Progenitor cell of endocrine pancreas (in vitro differentiated cells): ENCODE measurements at places on chromosomes 6 and 20. TPM values are rescaled to one million over a fixed set of nuclear protein-coding genes. Genes with fewer than 3 reads are reported as not detected.

- H3K4me3 ChIP-seq, result no peak overlapping the region
- H3K36me3 ChIP-seq, result no peaks in the 10 kb centered on the region
- H3K27me3 ChIP-seq, result peaks cover 18% of the 10 kb centered on the region
These were observed 266.4 kb downstream of the CDH4 start for GRCh38 chr20:61518424-61518951.

PDSS2 gene
- 12.5 and 12.8 TPM in 2 replicates for total RNA-seq

SLC35D3 gene
- 0.13 TPM in 1 of 2 replicates, not detected in the other for total RNA-seq

- H3K4me3 ChIP-seq, result no peak overlapping the region
- DNase-seq, result no peak
- peaks cover 3% of the 10 kb centered on the region for H3K36me3 ChIP-seq
These were observed 44.9 kb downstream of the ZNF334 start for GRCh38 chr20:46468508-46468907.

DNA sequence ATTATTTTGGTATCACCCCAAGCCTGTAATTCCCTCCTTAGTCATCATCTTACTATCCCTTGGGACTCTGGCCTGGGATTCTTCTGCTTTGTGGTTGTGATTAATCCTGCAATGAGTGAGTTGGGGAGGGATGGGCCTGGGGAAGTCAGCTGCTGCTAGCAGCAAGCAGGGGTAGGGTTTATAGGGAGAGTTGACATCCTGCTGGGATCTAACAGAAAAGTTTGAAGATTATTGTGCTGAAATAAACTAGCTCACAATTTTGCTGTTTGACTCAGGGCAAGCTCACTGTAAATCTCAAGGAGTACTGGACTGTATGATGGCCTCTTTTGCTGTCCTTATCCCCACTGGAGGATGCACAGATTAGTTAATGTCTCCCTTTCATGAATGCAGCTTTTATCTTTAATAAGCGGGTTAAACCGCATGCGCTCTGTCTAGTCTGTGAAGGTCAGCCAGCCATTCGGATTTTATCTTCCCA, 83.4 kb downstream of the JARID2 start:
- H3K27ac ChIP-seq, result no peak overlapping the region
- H3K27me3 ChIP-seq, result no peaks in the 10 kb centered on the region
- no peaks in the 10 kb centered on the region for H3K36me3 ChIP-seq
- peaks cover 18% of the 10 kb centered on the region for H3K4me1 ChIP-seq

GRCh38 chr6:84876723-84877514, 112.5 kb upstream of the TBX18 start:
- no peak overlapping the region for H3K27ac ChIP-seq
- no peaks in the 10 kb centered on the region for H3K4me1 ChIP-seq
- H3K4me3 ChIP-seq, result no peak overlapping the region
- no peaks in the 10 kb centered on the region for H3K36me3 ChIP-seq

GRCh38 chr20:2805689-2806350, 5.4 kb upstream of the CPXM1 start:
- peaks cover 57% of the 10 kb centered on the region for H3K27me3 ChIP-seq
- DNase-seq, result no peak
- H3K4me1 ChIP-seq, result peaks cover 7% of the 10 kb centered on the region
- H3K36me3 ChIP-seq, result no peaks in the 10 kb centered on the region

- peaks cover 16% of the 10 kb centered on the region for H3K27me3 ChIP-seq
- DNase-seq, result no peak
- H3K4me3 ChIP-seq, result peak overlapping the region; percentile 67
- no peak overlapping the region for H3K27ac ChIP-seq
These were observed 623 bp downstream of the MYBL2 start for GRCh38 chr20:43667341-43668132.

GRCh38 chr20:45300961-45301360, 5.7 kb upstream of the RBPJL start:
- peaks cover 18% of the 10 kb centered on the region for H3K27me3 ChIP-seq
- H3K36me3 ChIP-seq, result no peaks in the 10 kb centered on the region
- peak; percentile 43 for DNase-seq
- H3K4me1 ChIP-seq, result peaks cover 2% of the 10 kb centered on the region
- H3K4me3 ChIP-seq, result no peak overlapping the region

NOTCH4 gene
- total RNA-seq, result 4.3 and 4.7 TPM in 2 replicates

NOX3 gene
- not detected in 2 replicates for total RNA-seq

DNA sequence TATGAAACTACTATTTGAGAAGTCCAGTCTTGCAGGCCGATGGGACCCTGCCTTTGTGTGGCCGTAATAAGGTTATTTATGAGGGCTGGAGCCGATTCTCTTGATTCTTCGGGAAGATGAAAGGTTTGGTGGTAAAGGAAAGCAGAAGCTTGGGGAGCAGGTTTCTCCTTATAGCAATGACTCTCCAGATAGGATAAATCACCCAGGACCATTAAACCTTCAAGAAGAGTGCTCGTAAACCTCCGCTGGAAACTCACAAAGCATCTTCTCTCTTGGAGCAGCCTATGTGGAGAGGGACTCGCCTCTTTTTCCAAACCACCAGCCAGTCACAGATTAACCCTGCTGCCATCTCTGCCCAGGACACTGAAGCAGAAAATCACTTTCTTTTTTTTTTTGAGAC, 69.6 kb upstream of the SALL4 start:
- H3K27me3 ChIP-seq, result no peaks in the 10 kb centered on the region
- no peaks in the 10 kb centered on the region for H3K36me3 ChIP-seq
- peak overlapping the region; percentile 19 for H3K27ac ChIP-seq
- no peak overlapping the region for H3K4me3 ChIP-seq
- DNase-seq, result no peak
- peaks cover 3% of the 10 kb centered on the region for H3K4me1 ChIP-seq

UBD gene
- 1.9 and 2.6 TPM in 2 replicates for total RNA-seq

CPNE5 gene
- total RNA-seq, result 0.16 and 0.24 TPM in 2 replicates

WFDC12 gene
- total RNA-seq, result not detected in 2 replicates
